PC-3 (cell line): ENCODE measurements at places on chromosomes 2 and 18. TPM values are rescaled to one million over a fixed set of nuclear protein-coding genes. Genes with fewer than 3 reads are reported as not detected.
A peak's percentile ranks its signal among the peaks of the same experiment; 100 is the strongest.

DNA sequence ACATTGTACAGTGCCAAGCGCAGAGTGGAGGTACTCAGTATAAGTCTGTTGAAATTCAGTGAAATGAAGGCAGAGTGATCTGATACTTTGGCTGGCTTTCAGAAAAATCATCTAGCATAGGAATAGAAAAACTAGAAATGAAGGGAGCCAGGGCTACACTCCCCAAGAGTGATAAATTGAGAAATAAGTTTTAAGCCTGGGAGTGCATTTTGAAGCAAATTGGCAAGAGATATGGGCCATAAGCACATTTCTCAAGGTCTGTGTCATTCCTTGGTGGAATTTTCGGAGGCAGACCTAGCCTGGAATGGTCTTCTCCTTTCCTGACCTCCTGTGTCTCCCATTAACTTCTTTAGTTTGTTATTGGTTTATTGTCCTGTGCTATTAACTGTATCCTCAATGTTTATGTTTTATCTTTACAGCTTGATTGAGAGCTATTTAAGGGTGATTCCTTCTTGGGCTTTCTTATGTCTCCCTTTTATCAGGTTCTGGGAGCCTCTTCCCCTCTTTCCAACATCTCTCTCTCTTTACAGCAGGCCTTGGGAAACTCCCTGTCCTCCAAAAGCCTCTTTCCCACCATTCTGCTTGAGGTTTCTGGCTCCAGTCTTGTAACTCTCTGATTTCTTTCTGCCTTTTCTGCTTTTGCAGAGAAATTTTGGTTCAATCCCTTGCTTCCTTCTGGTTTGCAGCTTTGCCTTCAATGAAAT is 649.5 kb downstream of the SLC4A3 start:
- peak; percentile 32 for DNase-seq

The ANKRD29 gene
- total RNA-seq: 31.0 and 31.4 TPM in 2 replicates

The HNRNPLL gene
- 30.1 and 43.8 TPM in 2 replicates for total RNA-seq

DNA sequence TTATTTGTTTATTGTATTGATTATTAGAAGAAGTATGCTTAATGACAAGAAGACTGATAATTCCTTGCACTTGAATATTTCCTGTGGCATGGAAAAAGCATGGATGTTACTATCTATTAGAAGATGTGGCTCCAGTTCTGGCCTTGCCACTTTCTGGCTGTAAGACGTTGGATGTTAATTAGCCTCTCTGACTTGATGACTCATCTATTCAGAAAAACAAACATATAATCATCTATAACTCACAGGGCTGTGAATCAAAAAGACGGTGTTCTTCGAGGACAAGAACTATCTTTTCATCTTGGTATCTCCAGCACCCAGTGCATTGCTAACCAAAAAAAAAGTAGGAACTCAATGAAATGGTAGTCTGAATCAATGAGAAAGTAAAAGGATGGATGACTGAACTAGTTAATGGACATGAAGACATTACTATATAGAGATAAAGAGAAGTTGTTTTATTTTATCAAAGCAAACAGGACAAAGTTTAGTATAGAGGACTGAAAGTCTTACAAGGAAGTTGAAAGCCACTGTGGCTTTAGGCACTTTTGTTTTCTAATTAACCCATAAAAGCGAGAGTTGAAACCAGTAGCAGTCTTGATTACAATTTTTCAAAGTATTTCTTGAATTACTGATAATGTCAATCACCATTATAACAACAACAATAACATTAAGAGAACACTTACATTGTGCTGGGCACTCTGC is 145.3 kb downstream of the RND3 start:
- peak; percentile 13 for DNase-seq

GRCh38 chr18:75582406-75582821 is 154.9 kb upstream of the SMIM21 start:
- DNase-seq: no peak

The C2orf80 gene
- total RNA-seq: not detected in 2 replicates

GRCh38 chr18:36889742-36890141 is 60.8 kb downstream of the KIAA1328 start:
- DNase-seq: no peak

The COPS7B gene
- total RNA-seq: 37.6 and 43.5 TPM in 2 replicates

GRCh38 chr2:46264447-46264846 is 32.8 kb upstream of the EPAS1 start:
- no peak for DNase-seq

The TEX44 gene
- total RNA-seq: not detected in 2 replicates

- DNase-seq: no peak
Observed at GRCh38 chr2:74625658-74626425, 22.3 kb downstream of the M1AP start.

GRCh38 chr2:241329669-241330615 is 14.2 kb downstream of the SEPTIN2 start:
- no peak for DNase-seq

DNA sequence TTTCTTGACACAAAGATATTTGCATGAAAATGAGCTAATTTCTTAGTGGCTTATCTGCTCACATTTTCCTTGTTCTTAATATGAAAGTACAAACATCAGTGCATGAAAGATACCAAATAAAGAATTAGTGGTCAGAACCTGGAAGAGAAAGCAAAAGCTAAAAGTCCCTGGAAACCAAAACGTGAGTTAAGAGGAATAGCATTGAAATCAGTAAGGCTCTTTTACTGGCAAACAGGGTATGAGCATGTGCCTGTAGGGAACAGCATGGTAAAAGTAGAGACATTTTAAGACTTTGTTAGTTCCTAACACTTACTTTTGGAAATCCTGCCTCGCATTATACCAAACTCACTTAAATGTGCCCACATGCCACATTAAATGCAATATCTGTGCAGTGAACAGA is 31.9 kb upstream of the CWC22 start:
- no peak for DNase-seq

The RNU2-63P gene
- 122 TPM in 1 of 2 replicates, not detected in the other for total RNA-seq

- no peak for DNase-seq
Observed at GRCh38 chr2:197273485-197273884, 37.1 kb downstream of the ANKRD44 start.

- peak; percentile 83 for DNase-seq
Observed at GRCh38 chr2:205682239-205682970, at the start of gene NRP2. Gene NRP2 (plus strand): TSS chr2:205682501. CDS start chr2:205683291, 790 bp downstream.

DNA sequence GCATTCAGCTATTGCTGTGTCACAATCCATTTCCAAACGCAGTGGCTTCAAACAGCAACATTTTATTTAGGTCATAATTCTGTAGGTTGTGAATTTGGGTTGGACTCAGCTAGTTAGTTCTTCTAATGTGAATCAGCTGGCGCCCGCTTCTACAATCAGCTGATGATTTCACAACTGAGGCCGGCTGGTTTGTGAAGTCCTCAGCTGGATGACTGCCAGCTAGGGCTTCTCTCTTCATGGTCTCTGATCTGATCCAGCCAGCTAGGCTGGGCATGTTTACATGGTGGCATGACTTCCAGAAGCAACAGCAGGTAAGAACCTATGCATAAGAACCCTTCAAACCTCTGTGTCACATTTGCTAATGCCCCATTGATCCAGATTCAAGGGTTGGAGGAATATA is 172.0 kb downstream of the SLC4A10 start:
- no peak for DNase-seq

The CCDC93 gene
- 14.0 and 21.3 TPM in 2 replicates for total RNA-seq

DNA sequence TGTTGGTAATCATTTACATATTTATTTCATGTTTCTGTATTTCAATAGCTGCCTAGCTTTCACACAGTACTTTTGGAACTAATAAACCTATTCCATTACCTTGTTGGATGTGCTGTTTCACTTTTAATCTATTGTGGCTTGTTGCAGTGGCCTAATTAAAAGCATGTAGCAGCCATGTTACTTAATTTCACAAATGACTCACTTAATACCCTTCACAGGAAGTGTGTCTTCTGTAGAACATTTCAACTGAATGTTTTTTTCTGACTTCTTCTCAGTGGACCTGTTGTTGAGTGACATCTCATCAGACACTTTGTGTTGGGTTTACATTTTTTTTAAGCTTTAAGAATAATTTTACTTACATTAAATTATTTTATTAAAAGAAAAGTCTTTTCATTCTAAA is 260.5 kb upstream of the THUMPD2 start:
- DNase-seq: no peak

DNA sequence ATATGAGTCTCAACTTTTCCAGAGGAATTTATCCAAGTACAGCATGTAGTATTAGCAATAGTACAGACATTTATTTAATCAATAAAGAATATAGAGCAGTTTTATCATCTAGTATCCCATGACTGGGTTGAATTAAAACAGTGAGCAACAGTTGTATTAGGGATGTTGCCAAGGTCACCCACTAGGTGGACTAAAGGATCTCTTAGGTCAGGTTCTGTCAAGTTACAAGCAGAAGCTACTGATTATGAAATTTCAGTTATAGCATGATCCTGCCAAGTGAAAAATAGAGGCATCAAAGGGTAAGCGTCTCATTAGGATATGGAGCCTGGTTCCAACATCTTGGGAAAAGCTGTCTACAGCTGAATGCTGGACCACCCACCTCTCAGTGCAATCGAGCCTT is 52.1 kb upstream of the LAPTM4A start:
- DNase-seq: peak; percentile 59

- DNase-seq: no peak
Observed at GRCh38 chr2:165843351-165843750, 49.3 kb upstream of the GALNT3 start.

DNA sequence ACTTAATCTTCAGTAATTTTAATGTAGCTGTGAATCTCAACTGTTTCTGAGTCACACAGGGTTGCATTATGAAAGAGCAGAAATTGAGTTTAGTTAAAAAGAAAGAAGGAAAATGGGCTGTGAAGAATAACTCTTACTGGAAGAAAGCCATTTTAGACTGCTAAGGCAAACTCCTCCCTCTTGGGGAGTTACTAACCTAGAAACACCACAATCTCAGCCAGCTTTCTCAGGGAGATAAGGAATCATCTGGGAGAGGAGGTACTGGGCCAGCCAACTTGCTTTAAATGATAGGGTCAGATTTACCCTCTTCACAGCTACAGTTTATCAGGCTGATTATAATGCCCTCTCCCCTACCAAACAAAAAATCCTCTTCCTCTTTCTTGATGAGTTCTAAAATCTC is 119.5 kb downstream of the CCDC148 start:
- no peak for DNase-seq

- no peak for DNase-seq
Observed at GRCh38 chr18:63245600-63245999, 74.0 kb downstream of the BCL2 start.

DNA sequence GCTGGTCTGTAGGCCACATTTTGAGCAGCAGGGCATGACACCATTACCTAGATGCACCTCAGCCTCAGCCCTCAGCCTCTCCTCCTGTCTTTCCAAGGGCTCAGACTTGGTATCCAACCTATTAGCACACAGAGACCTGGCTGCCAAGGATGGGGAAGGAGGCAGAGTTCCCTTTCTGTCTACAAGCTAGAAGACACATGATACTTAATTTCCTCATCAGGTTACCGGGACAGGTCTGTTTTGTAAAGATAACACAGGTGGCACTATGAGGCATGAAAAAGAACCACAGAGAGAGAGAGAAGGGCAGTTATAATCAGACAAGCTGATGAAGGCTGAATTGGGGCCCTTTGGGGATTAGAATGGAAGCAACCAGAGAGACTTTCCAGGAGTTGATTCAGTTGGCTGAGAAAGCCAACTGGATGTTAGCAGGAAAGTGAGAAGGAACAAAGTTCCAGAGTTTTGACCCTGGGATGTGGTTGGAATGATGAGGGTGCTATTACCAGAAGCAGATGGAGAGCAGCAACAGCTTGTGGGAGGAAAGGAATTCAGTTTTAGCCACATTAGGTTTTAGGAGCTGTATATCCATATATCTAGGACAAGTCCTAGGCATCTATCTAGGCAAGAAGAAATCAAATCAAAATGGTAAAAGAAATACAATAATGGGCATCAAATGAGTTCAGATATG is 46.0 kb upstream of the RMND5A start:
- DNase-seq: no peak

DNA sequence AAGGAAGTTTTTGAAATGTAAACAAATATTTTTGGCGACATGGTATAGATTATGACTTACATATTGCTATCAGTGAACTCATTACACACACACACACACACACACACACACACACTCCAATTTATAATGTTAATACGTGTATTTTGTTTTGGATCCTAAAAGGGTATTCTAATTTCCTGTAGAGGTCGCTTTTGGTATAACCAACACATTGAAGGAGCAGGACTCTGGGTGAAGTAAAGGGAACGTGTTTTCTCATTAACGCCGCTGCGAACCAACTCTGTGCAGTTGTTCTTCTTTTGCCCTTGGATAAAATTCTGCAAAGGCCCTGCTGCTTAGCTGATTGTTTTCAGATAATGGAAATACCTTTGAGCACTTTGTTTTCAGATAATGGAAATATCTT is 190.4 kb downstream of the PMAIP1 start:
- DNase-seq: peak; percentile 11

The CCDC150 gene
- 13.1 and 15.6 TPM in 2 replicates for total RNA-seq

DNA sequence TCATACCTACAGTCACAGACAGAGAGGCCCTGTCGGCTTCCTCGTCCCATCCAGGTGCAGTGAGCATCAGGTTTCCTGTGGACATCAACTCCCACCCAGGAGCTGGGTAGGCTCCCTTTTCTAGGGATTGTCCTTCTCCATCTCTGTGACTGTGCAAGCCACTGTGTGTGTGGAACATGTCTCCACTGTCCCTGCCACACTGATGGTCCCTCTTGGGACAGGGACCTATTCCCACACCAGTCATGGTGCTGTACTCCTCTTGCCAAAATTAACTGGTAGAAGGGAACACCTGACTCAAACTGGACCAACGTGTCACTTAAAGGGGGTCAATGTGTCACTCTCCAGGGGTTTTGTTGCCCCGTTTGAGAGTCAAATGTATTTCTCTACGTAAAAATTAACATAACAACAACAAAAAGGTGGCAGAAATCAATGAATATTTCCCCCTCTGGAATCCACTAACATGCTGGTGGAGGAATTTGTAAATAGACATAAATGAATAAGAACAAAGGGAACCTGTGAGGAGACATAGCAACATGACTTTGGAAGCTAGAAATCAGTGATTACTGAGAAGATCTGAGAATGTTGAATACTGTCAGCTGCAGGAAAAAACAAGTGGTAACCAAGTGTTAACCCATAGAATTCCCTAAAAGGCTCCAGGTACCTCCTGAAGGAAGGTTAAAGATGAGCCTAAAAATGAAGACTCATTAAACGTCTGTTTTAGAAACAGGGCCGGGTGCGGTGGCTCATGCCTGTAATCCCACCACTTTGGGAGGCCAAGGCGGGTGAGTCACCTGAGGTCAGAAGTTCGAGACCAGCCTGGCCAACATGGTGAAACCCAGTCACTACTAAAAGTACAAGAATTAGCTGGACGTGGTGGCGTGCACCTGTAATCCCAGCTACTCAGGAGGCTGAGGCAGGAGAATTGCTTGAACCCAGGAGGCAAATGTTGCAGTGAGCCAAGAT is 40.4 kb downstream of the SH2D6 start:
- DNase-seq: peak; percentile 27

The TTN gene
- 0.52 and 1.1 TPM in 2 replicates for total RNA-seq

GRCh38 chr2:241069821-241070281 is 32.2 kb downstream of the MTERF4 start:
- no peak for DNase-seq
